EL (cell line): ENCODE measurements at places on chromosomes 5 and 9.

GRCh38 chr5:151267491-151268260 lies 14.7 kb downstream of the GM2A start:
- peak; percentile 78 for DNase-seq

DNA sequence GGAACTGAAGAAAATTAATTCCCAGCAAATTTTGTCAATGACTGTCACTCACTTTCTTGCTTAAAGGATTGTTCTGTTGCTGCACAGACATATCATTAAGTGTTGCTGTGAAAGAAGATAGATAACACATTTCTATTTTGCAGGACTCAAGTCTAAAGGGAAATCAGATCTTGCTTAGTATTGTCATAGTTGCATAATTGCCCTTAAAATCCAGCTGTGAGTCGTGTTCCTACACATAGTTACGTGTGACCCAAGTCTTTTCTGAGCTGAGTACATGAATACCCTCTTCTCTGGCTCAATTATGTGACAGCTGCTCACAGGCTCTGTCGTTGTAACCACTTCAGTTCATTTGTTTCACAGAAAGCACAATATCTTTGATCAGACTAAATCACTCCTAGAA lies 390.8 kb downstream of the DTWD2 start:
- DNase-seq: no peak

- DNase-seq: no peak
These were observed 41.8 kb downstream of the ARHGAP26 start for GRCh38 chr5:142811866-142812557.

DNA sequence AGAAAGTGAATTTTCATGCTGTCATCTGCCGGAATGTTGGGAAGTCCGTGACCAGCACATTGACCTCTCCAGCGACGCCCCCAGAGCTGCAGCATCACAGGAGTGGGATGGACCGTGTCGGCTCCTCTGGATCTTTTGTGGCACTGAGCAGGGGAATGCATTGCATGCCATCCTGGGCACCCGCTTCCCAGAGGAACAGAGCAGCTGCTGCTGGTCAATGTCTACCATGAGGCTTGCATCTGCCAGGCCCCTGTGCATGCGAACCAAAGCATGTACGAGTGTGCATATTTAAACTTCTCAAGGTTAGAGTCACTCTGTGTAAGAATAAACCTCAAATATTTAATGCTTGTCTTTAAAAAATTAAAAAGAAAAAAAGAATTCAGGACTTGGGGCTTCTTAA lies 414.8 kb downstream of the GADD45G start:
- no peak for DNase-seq

DNA sequence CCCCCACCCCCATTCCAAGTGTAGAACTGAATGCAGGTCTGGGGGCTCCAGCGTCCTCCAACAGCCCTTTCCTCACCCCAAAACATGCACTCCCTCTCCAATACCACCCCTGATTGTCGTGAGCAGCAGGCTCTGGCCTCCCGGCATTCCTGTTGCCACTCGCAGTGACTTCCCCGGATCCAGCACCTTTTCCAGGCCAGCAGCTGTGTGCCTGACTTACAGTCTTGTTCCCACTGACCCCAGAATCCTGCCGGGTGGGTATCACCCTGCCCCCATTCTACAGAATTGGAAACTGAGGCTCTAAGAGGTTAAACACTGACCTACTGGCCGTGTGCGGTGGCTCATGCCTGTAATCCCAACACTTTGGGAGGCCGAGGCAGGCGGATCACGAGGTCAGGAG lies 127.2 kb downstream of the OLFM1 start:
- no peak for DNase-seq

DNA sequence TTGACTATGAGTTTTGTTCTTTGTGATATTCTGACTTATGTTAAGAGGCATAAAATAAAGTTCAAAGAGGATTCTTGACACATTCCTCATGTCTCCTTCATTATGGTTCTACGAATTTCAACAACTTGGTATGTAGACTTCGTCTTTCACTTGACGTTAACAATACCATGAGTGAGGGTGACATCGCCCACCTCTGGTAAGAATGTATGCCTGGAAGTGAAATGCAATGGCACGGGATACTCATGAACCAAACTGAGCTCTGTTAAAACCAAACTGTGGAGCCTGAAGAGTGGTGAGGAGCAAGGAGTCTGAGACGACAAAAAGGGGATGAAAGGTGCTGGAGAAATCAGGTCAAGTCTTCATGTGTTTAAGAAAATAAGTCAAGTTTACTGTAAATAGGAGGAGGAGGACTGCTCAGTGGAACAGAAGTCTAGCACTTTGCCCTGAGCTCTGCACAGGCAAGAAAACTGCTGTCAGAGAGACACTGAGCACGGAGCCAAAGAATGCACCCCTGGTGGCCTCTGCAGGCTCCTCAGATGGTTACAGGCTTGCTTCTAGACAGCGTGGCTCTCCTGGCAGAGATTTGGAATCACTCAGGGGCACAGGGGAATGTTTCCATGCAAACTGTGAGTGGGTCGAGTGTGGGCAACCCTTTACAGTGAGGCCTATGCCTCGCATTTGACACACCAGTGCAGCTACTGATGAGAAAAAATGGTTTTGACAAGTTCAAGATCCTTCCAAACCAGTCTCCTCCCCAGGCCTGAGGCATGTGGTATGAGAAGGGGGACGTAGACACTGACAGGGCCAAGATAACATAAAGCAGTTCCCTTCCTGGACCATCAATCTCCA lies 470.1 kb downstream of the IRX1 start:
- DNase-seq: no peak
